ENCODE measurements at places on chromosomes 2 and 18. TPM values are rescaled to one million over a fixed set of nuclear protein-coding genes. Genes with fewer than 3 reads are reported as not detected.
A peak's percentile ranks its signal among the peaks of the same experiment; 100 is the strongest.

Gene DSG1
- not detected for total RNA-seq

Gene LYPD6B
- 1.7 TPM for total RNA-seq

Gene CCDC74B
- 34.5 TPM for total RNA-seq

DNA sequence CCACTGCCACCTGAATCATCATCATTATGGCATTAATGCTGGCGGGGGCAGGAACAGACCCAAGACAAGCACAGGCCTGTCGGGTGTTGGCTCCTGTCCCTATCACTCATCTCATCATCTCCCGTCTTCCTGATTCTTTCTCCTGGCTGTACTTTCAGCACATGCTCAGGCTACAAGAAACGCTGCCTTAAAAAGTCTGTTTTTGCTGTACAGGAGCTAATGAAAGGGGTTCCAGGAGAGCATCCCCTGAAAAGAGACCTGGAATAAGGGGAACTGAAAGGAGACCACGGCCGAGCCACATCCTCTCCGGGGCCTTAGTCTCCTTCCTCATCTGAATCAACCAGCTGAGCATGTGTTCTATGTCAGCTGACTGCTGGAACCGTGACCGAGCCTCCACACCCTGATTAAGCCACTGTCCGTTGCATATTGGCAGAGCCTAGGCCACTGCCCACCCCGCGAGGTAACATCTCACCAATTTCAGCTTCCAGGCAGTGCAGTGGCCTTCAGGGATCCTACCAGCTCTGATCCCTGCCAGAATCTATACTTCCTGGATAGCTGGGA, 62.6 kb downstream of the DNMT3A start:
- DNase-seq: no peak

DNA sequence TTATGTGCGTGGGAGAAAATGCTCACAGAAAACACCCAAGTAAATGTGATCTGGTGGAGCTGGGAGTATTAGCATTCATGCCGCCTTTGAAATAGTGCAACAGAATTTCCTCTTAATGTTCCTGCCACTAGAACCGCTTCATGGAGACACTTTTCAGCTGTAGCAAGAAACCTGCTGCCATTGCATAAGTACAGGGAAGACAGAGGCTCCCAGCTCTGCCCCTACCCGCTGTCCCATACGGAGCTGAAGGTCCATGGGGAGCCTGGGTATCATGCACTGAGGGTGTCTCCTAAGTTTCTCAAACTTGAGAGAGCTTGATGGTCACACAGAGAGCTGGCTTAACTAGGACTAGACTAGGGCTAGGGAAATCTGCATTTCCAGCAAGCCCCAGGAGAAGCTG, 49.6 kb downstream of the CRIM1 start:
- no peak for DNase-seq

DNA sequence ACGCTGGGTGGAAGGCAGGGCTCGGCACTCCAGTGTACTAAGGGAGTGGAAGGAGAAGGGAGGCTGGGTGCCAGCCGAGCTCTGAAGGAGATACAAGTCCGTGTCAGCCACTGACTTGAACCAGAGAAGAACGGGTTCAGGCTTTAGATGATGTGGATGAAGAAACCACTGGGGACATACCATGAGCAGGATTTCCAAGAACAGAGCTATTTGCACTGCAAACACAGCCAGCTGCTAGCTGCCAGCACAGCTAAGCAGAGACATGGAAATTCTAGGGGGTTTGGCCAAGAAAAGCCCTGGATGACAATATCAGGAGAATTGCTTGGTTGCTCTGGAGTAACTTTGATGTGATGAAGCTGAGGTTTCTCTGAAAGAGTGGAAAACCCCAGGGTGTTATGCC, 5.2 kb downstream of the CD207 start:
- no peak for DNase-seq

DNA sequence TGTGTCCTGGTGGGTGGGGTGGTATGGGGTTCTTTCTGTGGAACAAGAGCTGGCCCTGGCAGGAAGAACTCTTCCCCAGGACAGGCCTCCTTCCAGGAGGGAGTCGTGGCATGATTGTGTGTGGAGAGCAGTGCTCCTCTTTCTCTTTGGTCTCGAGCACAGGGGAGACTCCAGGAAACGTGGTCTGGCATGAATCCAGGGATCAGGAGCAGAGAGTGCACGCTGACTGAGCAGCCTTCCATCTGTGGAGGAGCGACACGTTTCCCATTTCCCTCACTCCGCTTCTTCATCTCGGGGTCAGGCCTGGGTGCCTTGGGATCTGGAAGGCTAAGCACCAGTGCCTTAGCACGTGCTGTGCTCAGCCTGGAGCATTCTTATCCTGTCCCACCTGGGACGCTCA, 132.0 kb upstream of the HDAC4 start:
- no peak for DNase-seq

DNA sequence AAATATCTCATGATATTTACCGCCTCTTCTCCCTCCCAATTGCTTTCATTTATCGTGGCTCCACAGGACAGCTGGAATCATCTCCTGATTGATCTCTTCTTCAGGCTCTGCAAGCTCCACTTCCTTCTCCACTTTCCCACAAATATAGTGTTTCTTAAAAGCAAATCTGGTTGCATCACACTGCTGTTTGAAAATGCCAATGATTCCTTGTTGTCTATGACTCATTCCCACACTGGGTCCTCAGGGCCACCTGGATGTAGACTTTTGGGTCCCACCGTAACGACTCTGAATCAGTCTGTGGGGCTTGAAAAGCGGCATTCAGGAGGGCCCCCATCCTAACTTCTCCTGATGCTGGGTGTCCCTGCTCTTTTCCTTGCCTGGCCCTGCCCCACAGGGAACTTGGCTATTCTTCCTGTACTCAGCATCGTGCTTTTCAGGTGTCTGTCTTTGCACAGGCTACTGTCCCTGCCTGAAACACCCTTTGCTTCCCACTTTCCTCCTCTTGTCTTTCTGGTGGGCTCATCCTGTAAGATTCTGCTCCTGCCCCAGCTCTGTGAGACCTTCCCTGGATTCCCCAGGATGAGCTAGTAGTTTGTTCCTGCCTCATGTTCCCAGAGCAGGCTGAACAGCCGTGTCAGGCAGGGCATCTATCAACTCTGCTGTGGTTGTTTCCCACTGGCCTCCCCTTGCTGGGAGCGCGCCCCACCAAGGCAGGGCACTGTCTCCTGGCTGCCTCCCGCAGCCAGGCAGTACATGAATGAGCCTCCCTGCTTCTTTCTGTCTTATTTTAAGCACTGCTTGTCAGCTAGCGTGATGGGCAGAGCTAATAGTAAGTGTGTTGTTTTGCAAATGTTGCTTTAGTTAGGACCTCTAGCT, 111.9 kb downstream of the KCTD1 start:
- DNase-seq: no peak

DNA sequence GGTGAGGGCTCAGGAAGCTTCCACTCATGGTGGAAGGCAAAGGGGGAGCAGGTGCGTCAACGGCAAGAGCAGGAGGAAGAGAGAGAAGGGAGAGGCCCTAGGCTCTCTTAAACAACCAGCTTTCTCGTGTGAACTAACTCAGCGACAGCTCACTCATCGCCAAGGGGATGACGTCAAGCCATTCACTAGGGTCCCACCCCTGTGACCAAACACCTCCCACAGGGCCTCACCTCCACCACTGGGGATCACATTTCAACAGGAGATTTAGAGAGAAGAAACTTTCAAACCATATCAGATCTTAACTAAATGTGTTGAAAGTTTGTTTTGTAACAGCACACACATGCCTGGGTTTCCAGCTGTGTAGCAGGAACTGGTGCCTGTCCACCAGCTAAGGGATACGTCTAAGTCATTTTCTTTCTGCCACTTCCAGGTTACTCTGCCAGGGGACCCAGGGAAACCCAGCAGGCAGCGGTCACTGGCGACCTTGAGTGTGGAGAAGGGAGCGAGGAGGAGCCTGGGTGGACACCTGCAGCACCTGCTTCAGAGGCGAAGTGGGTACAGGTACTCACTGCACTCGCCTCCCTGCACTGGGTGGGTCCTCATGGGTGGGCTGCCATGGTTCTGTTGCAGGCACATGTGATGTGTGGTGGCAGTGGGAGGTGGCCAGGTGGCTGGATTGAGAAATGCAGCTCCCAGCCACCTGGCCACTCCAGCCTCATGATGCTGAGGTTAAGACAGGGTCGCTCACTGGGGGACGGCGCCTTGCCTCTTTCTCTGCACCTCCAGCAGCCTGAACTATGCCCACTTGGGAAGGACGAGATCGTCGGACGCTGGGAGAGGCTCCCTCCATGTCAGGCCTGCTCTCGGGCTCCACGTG, 8.4 kb upstream of the GPC1 start:
- DNase-seq: no peak

- DNase-seq: no peak
Measured at GRCh38 chr2:100831158-100831750, 11.3 kb downstream of the NPAS2 start.

DNA sequence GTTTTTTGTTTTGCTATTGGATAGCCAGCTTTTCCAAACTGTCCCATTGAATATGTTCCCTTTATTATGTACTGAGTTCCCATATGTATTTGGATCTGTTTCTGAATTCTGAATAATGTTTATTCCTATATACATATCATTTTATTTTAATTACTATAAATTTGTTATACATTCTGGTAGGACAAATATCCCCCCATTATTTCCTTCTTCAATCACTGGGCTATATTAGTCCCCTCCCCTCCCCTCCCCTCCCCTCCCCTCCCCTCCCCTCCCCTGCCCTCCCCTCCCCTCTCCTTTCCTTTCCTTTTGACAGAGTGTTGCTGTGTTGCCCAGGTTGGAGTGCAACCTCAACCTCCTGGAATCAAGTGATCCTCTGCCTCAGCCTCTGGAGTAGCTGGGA, 26.3 kb downstream of the RAB3GAP1 start:
- no peak for DNase-seq

GRCh38 chr2:239806276-239806675, 218.9 kb downstream of the NDUFA10 start:
- no peak for DNase-seq

DNA sequence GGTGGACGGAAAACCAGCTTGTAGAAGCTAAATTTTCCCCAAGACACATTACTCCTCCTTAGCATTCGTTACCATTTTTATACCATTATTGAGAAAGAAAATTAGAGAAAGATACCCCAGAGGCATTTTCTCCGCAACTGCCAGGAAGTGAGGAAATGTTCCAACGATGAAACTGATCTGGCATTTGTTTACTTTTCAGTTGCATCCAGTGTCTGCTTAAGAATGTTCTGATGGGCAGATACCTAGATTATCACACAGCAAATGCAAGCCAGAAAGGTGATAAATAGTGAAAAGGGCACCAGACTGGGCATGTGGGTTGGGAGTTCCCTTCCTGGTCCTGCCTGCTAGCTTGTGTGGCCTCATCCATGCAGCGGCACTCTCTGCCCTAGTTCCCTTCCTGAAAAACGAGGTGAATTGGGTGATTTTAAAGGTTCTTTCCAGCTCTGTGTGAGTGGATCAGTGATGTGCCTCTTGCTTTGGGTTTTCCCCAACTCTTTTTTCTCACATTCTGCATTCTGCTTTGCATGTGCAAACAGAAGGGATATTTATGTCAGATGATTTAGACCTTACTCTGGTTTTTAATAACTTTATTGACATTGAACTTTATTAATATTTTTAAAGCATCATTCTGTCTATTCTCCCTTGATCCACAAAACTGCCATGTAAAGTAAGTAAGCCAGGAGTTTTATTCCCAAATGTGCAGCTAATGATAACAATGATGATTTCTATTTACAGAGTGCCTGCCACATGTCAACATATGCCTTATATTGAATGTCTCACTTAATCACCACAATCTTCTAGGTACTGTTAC, 139.6 kb downstream of the INSIG2 start:
- DNase-seq: no peak

DNA sequence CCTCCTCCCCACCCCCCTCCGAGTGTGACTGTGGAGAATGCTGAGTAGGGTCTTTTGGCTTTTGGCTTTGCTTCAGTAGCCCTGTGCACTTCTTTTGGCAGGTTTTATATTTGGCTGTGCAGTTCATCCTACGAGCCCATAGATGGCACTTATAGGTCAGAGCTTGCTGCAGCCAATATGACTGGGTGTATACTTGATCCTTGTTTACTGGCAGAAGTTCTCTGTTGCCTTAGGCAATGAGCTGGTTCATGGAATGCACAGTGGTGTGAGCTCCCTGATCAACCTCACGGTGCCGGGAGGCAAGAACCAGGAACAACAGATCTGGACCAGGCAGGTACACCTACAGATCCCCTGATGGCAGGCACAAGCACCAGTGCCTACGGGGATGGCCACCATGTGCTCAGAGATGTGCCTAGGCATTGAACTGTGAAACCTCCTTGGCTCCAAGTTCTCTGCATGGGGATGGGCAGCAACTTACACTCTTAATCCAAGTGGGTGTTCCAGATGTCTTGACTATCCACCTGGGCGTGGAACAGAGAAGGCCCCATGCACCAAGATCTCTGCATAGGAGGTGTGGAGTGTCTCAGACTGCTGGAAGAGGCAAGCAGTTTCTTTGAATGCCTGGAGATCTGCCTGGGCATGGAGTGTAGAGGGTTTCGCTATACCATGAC, 190.4 kb downstream of the KIAA1328 start:
- DNase-seq: peak; percentile 55

DNA sequence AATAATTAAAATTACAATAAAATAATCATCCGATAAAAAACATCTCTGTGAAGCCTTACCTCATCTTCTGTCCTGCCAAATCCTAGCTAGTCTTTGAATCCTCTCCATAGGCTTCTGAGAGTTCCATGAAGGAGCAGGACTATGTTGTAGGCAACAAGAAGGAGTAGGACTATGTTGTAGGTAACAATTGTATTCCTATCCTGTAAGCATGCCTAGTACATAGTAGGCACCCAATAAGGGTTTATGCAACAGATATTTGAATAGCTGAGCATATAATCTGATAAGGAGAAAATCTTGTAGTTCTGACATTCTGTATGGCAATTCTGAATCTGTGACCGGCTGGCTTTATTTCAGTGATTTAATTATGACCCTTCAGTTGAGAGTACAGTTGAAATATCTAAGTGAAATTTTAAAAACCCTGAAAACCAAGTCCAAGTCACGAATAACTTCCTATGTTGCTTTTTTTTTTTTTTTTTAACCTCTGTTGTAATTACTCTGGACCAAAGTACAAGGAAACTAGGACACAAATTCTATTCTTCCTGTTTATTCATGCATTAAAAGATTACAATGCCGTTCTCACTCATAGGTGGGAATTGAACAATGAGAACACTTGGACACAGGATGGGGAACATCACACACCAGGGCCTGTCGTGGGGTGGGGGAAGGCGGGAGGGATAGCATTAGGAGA, 27.8 kb downstream of the VWA3B start:
- DNase-seq: no peak

DNA sequence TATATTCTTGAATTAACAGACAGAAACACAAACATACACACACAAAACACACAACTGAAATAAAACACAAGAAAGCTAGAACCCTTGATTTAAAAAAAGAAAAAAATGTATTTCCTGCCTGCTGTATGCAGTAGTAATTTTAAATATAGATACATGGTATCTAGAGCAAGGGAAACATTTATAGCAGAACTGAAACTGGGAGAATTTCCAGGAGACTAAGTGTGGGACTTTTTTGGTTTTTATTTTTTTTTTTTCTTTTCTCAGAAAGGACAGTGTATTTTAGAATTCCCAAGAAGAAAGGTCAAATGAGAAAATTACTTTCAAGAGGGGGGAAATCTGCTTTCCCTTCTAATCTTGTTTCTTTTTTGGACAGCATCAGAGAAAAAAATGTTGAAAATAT, 558.9 kb upstream of the PKDCC start:
- DNase-seq: no peak
